COLO829 (cell line): ENCODE measurements at places on chromosomes 11 and 22.
A peak's percentile ranks its signal among the peaks of the same experiment; 100 is the strongest.

DNA sequence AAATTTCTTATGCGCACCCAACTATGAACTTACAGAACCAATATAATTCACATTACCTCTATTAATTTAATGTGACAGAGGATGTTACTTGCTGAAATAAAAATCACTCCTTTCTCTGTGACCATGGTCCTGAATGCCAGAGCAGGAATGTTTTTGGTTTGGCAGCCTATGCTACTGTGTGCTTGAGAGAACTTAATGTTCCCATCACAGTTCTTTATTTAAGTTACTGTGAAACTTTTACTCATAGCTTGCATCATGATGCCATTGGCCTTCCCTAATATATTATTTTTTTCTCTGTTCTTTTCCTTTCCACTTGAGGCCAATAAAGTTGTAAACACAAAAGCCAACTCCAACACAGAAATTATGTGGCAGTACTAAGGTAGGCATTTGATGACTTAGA lies 142.2 kb downstream of the FAM76B start:
- DNase-seq, result no peak

DNA sequence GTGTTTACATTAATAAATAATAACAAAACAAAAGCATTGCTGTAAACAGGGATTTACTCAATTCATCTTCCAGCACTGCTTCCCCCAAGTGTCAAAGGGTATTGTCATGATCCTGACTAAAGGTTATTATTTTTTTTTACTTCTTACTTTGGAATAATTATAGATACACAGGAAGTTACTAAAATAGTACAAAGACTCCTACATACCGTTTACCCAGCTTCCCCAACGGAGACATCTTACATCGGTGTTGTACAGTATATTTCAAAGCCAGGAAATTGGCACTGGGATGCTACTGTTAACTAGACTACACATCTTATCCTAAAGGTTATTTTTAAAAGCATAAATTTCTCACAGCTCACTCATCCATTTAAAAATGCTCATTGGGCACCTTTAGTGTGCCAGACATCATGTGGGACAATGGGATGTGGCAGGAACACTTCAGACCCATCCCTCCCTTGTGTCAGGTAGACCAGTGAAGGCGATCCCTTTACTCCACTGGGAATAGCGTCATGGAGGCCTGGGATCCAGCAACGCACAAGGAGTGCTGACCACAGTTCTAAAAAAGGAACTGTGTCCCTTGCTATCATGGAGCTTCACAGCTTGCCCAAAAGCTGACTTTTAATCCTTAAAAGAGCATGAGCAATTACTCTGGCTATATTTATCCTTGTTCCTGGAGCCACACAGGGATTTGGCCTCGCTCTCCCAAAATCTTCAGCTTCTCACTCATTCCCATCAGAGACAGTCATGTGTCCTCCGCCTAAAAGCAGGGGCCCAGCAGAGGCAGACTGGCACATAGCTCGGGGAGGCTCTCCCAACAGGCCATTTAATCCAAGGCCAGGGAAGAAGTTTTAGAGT lies 3.1 kb upstream of the IRAG1 start:
- no peak for DNase-seq

DNA sequence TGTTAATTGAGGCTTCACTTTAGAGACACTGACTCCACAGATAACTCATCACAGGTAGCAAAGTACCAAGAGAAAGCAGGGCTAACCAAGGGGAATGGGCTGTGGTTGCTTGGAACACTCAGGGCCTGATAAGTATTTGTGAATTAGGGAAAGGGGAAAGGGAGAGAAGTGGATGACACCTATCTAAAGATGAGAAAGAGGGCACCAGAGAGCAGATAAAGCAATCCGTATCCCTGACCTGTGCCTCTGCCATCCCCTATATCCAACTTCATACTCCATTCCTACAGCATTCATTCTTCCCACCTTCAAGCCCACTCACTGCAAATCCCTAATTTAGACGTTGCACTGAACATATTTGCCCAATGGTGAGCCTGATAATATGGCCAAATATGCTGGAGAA lies 43.0 kb upstream of the API5 start:
- DNase-seq, result no peak

- no peak for DNase-seq
Measured at GRCh38 chr22:50531962-50532674, 2.3 kb upstream of the TYMP start.

DNA sequence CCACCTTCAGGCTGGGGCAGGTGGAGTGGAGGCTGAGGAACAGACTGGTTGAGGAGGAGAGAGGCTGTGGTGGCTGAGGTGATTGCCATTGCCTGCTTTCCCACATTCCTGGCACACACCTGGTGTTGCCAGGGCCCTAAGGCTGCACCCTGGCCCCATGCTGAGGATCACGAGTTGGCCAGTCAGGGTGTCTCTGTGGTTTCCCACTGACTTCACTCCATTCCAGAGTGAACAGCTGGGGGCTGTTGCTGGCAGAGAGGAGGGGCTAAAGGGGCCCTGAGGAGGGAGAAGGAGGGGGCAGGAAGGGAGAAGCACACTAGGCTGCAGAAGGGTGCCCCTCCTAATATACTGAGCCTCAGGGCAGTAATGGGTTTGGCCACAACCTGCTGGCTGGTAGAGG lies 1.8 kb downstream of the TMEM86A start:
- no peak for DNase-seq

- no peak for DNase-seq
Measured at GRCh38 chr22:50705219-50705691, 32.6 kb downstream of the SHANK3 start.

- peak; percentile 78 for DNase-seq
Measured at GRCh38 chr22:30605449-30606110, 1.4 kb upstream of the TCN2 start.

GRCh38 chr11:46377831-46378230 lies 3.6 kb upstream of the MDK start:
- DNase-seq, result no peak

- no peak for DNase-seq
Measured at GRCh38 chr11:4647766-4648165, 4.0 kb downstream of the OR51E1 start.

- no peak for DNase-seq
Measured at GRCh38 chr22:19900707-19901436, 40.7 kb upstream of the COMT start.

DNA sequence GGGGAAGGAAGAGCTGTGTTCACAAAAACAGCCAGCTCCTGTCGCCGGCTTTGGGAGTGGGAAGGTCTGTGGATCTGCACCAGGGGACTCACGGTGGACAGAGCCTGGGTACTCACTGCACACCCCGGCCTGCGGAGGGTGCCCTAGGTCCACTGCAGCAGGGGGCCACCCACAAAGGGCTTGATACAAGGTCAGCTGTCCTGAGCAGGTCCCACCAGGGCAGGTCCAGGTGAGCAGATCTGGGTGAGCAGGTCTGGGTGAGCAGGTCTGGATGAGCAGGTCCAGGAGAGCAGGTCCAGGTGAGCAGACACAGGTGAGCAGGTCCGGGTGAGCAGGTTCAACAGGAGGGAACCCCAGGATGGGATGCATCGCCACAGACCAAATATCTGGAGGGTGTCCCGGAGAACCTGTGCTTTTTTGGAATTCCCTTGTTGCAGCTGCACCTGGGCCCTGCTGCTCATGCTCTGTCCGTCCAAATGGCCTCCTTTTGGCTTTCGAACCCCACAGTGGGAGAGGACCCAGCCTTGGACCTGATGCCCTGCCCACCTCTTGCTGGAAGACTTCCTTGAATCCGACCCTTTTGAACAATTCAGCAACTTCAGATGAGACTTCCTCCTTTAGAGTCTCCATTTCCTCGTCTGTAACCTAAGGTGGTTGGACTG lies 485.3 kb downstream of the TBC1D22A start:
- no peak for DNase-seq

DNA sequence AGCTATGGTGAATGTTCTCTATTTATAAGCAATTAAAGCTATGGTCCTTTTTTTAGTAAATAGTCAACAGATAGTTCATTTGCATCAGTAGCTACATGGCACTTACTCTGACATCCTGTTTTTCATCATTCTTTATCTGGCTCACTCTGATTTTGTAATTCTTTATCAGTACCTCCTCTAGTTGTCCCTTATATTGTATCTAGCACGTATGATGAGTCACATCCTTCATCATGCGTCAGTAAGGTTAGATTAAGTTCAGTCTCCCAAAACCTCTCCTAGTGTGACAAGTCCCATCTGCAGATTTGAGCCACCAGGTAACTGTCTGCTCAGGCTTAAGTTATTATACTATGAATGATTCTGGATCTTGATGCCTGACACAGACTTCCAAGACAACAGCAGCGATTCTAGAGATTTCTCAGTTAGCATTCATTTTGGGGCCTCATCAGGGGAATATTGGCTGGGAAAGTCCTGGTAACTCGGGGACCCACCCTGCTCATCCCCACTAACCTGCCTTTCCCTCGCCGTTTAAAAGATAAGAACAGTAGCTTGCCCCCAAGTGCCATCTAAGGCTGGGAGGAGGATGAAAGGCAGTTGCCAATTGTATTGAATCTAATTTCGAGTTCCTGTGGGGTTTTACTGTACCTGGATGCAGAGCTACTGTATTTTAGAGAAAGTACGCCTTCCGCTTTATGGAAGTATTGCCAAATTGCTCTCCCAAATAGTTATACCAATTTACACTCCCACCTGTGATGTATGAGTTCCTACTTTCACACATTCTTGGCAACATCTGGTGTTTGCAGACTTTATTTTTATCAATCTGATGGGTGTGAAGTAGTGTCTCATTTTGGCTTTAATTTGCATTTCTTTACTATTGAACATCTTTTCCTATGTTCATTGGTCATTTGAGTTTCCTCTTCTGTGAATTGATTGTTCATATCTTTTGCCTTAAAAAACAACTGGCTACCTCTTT lies 55.9 kb downstream of the ZC3H12C start:
- peak; percentile 48 for DNase-seq

DNA sequence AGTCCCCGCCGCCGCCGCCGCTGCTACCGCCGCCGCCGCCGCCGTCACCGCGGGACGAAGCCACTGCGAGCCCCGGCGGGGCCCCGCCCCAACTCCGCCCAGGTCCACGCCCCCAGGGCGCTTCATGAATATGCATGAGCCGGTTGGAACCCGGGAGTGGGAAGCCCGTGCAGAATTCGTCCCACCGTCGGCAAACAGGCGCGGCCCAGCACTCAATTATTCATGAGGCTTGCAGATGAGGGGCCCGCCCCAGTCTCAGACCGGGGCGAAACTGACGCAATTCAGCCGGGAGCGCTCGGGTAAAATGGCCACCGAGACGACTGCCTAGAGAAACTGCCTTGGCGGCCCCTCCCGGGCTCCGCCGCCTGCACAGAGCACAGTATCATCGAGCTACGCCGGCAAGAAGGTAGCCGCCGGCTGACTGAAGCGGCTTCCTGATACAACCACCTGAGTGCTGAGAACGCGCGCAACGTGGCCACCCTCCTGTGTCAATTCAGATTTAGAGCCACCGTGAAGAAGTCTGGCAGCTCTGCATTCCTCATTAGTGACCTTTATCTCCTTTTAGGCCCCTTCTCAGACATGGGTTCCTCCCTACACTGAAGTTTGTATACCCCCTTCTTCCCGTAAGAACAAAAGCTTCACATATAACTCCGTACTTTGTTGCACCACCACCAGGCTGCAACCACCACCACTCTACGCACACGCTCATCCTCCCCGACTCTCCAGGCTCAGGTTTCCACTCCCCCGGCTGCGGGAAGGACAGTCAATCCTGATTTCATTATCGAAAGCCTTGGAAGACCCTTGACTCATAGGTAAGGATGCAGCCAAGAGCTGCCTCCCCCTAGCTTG lies at the start of gene TNKS1BP1:
Gene TNKS1BP1 (minus strand): TSS at position 67 of the 849 bp plus-strand sequence. CDS start 3,067 bp downstream, outside the sequence.
- DNase-seq, result peak; percentile 95

DNA sequence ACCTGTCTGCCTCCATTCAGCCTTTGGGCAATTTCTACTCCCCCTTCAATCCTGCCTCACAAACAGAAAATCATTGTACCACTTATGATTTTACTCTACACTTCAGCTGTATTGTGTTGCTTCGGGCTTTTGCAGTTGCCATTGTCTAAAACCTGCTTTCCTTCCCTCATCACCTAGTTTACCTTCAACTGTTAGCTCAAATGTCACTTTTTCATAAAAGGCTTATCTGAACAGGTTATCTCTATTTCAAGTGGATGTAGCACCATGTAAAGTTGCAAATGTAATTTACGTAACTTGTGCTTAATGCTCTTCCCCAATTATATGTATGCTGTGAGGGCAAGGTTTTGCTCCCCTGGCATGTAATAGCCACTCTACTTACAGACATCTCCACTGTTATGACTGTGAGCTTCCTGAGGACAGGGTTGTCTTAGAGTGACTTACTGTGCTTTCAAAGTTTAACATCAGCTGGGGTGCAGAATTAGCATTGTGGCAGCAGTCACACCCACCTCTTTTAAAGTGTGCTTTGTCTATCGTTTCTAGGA lies 5.4 kb downstream of the RPS25 start:
- no peak for DNase-seq

GRCh38 chr11:2599561-2600189 lies 100.1 kb downstream of the KCNQ1OT1 start:
- DNase-seq, result no peak

GRCh38 chr22:44718418-44718817 lies 16.4 kb downstream of the PRR5 start:
- DNase-seq, result no peak

GRCh38 chr11:82730286-82730685 lies 3.4 kb downstream of the FAM181B start:
- DNase-seq, result no peak

DNA sequence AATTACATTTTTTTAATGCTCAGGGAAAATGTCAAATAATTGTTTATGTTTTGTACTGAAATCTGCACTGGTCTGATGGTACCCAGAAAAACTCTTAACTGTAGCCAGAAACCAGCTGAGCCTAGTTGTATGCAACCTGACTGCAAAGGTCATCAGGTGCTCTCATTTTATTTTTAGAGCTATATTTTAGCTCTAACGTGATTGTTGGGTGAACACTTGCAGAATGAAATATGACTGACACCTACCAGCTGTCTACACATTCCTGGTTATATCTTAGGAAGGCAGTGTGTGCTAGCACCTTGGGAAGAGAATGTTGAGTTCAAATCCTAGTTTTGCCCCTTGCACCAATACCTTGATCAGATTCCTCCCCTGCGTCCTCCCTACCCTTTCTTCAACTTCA lies 23.6 kb downstream of the PTPRJ start:
- no peak for DNase-seq

GRCh38 chr11:78907636-78908035 lies 333.0 kb upstream of the NARS2 start:
- DNase-seq, result no peak

DNA sequence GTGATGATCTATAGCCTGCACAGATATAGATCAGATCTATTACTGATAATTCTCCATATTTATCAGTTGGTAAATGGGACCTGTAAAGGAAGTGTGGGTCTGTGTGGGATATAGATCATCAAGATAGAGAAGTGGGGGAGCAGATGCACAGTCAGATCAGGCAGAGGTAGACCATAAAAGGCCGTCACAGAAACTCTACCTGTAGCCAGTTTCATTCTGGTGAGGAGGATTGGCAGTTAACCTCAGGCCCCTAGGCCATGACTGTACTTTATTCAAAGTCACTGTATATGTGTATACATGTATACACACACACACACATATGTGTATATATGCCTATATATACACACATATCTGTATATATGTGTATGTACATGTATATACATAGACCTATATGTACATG lies 69.1 kb downstream of the ADM start:
- DNase-seq, result no peak

GRCh38 chr11:98895936-98896335 lies 124.8 kb upstream of the CNTN5 start:
- no peak for DNase-seq

GRCh38 chr11:114237321-114238280 lies 58.6 kb upstream of the NNMT start:
- DNase-seq, result no peak

- DNase-seq, result no peak
Measured at GRCh38 chr22:46119093-46119728, 31.1 kb upstream of the PPARA start.

GRCh38 chr11:47189100-47189834 lies 3.0 kb upstream of the PACSIN3 start:
- no peak for DNase-seq
